ENCODE measurements at places on chromosomes 5 and 9. TPM values are rescaled to one million over a fixed set of nuclear protein-coding genes. Genes with fewer than 3 reads are reported as not detected.

Gene PDCD1LG2
- total RNA-seq: 4.7 TPM

Gene TARS1
- total RNA-seq: 96.9 TPM

Gene CDC20B
- under 0.01 TPM for total RNA-seq

Gene ATG10
- 5.4 TPM for total RNA-seq

Gene STARD4
- total RNA-seq: 34.1 TPM

Gene OBP2B
- total RNA-seq: not detected

Gene STPG3
- not detected for total RNA-seq

Gene SPINK13
- not detected for total RNA-seq

Gene CXCL14
- total RNA-seq: not detected

Gene MRPS27
- 74.2 TPM for total RNA-seq
